Endothelial cell of umbilical vein (primary cell): ENCODE measurements at places on chromosomes 2 and 18. TPM values are rescaled to one million over a fixed set of nuclear protein-coding genes. Genes with fewer than 3 reads are reported as not detected.

IL18R1 gene
- 3.6 and 4.0 TPM in 2 replicates for total RNA-seq

FZD7 gene
- total RNA-seq = 0.23 and 0.29 TPM in 2 replicates

PLCD4 gene
- total RNA-seq = 1.4 and 3.1 TPM in 2 replicates

MEIS1 gene
- 26.3 and 26.5 TPM in 2 replicates for total RNA-seq

COLEC11 gene
- total RNA-seq = not detected in 2 replicates
